Airway epithelial cell (primary cell): ENCODE measurements at places on chromosomes 5 and 9. TPM values are rescaled to one million over a fixed set of nuclear protein-coding genes. Genes with fewer than 3 reads are reported as not detected.

HSPA4 gene
- 119 and 122 TPM in 2 replicates for total RNA-seq

SNCB gene
- 0.14 and 1.0 TPM in 2 replicates for total RNA-seq

DOK3 gene
- 0.99 and 1.9 TPM in 2 replicates for total RNA-seq

GLE1 gene
- 25.5 and 28.4 TPM in 2 replicates for total RNA-seq

GRIN1 gene
- 0.14 and 0.42 TPM in 2 replicates for total RNA-seq

BTNL3 gene
- not detected in 2 replicates for total RNA-seq

GNA14 gene
- not detected in 2 replicates for total RNA-seq

LIFR gene
- total RNA-seq, result 1.1 and 2.2 TPM in 2 replicates

IL5 gene
- total RNA-seq, result not detected in 2 replicates

PDCD1LG2 gene
- 0.19 and 0.71 TPM in 2 replicates for total RNA-seq

PCDHAC2 gene
- total RNA-seq, result 0.42 and 1.1 TPM in 2 replicates

FAXDC2 gene
- 4.6 and 5.8 TPM in 2 replicates for total RNA-seq

ITK gene
- total RNA-seq, result not detected in 2 replicates

PCDHA6 gene
- total RNA-seq, result not detected in 2 replicates

CMYA5 gene
- 0.09 and 0.56 TPM in 2 replicates for total RNA-seq

DMGDH gene
- not detected in 2 replicates for total RNA-seq

FBP2 gene
- not detected in 2 replicates for total RNA-seq

PCDHGB5 gene
- 6.1 and 7.2 TPM in 2 replicates for total RNA-seq

MRPL50 gene
- 13.5 and 14.2 TPM in 2 replicates for total RNA-seq

CCNB1 gene
- 153 and 171 TPM in 2 replicates for total RNA-seq

ANKRD34B gene
- not detected in 2 replicates for total RNA-seq

TEX48 gene
- not detected in 2 replicates for total RNA-seq
